NCI-H1417 treated with DMSO at 0.1 percent for 48 hours (cell line): ENCODE measurements at places on chromosomes 6 and 20.

- peak; percentile 2 for DNase-seq
These were observed 542.0 kb upstream of the RNF217 start for GRCh38 chr6:124420116-124420840.

DNA sequence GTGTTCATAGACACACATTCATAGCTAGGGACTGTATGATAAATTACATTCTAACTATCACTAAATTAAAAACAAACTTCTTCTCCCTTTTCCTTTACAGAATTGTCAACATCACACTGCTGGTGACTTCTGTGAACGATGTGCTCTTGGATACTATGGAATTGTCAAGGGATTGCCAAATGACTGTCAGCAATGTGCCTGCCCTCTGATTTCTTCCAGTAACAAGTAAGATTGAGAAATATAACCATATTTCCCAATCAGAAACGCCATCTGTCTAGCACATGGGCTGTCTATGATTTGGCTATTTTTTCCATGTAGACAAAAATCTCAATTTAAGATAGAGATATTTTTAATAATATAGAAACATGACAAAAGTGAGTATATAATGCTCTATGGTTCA is 367.7 kb downstream of the ARHGAP18 start:
- DNase-seq, result no peak

DNA sequence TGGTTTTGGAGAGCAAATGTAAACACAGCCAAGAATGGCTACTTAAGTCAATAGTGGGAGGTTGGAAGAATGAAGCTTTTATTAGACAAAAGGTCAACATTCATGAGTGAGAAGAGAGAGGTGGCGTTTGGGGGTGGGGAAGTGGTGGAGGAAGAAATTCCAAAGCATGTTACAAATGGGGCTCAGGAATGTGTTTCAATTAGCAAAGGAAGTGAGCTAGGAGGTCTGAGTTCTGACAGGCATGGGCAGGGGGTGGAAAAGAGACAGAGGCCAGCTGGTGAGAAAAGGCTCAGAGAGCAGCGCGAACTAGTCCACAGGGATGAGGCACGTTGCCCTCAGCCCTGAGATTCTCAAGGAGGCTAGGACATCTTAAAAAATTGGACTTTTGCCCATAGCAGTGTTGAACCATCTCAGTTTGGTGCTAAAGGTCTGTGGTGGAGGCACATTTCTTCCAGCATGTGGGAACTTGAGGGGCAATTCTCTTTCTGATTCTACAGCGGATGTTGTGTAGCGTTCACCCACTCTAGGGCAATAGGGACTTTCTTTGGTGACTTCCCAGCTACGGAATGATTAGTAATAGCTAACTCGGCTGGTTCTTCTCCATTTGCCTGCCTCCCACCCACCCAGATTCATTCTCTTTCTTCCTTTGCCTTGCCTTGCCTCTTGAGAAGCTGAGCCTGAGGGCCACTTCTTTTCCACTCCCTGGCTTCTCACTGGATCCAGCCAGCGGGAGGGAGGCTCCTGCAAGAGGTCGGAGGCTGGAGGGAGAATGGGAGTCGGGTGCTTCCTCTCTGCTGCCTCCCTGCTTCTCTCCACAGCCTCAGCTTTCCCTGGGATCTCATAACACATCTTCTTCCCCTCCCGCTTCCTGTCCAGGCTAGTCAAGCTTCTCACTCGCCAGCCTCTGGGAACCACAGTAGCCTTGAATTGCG is 45.1 kb upstream of the NEDD9 start:
- DNase-seq, result no peak

GRCh38 chr6:10543488-10543887 is 22.3 kb downstream of the GCNT2 start:
- no peak for DNase-seq

GRCh38 chr20:44004306-44004915 is 89.8 kb downstream of the TOX2 start:
- DNase-seq, result no peak

GRCh38 chr6:53033764-53034163 is 31.4 kb upstream of the FBXO9 start:
- no peak for DNase-seq

DNA sequence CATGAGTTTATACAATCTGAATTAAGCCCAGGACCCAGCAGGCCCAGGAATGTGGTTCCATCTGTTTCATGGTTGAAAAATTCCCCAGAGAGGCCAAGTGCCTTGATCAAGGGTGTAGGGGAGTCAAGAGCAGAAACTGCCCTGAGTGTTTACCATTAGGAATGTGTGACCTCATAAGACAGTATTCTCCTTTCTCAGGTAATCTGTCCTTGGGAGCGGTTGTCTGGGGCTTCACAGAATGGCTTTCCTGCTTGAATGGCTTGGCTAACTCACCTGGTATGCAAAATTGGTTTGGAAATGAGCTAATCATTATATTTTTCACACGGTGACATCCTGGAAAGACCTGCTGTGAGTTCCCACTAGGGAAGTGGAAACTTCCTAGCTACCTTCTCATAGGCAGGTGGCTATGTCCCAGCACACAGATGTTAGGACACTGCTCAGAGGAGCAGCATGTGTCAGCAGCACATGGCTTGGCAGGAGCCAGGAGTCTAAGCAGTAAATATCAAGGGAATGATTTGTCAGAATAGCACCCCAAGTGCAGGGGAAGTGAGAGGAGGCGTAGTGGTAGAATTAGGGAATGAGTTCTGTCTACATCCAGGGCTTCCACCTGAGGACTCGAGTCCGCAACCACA is 17.7 kb downstream of the CLIC5 start:
- DNase-seq, result no peak

- DNase-seq, result no peak
These were observed 156.7 kb downstream of the LPA start for GRCh38 chr6:160507420-160507819.

DNA sequence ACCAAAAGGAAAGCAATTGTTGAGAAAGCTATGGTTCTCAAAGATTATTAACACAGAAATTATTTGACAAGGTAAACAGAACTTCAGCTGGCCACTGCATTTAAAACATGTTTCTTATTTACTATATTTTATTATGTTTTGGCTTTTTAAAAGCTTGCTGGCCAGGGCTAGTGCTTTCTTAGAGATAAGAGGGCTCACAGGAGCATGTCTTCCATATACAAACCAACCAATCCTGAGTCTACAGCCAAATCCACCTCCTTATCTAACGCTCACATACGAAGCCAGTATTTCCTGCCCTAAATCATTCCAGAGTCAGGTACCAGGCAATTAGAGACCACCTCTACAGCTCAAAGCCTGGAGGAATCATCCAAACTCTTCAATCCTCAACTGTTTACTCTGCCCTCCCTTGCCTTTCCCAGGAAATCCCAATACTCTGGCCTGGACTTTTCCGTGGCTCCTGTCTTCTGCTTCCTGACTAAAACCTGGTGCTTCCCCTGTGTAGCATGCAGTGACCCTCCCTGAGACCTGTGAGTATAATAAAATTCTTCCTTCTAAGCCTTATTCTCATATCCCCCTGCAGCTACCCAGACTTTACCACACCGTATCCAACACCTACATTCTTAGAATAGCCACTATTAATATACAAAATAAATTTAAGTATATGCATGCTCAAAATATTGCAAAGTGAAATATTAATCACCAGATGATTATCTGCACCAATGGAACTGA is 33.2 kb downstream of the RANBP9 start:
- DNase-seq, result no peak

GRCh38 chr6:14919038-14919670 is 326.7 kb upstream of the JARID2 start:
- DNase-seq, result no peak

DNA sequence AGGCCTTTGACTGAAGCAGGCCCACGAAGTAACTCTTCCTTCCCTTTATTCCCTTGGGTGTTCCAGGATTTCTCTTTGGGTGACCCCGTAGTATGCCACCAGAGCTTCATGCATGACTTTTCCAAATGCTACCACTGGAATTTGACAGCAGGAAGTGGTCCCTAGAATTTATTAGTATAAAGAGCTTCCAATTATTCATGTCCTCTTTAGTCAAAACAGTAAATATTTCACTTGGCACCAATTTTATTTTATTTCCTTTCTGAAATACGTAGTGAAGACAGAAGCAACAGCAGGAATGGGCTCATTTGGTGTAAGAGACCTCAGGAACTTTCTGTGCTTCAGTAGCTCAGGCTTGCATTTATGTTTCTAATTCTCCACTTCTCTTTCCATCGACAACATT is 151.3 kb downstream of the LCA5 start:
- DNase-seq, result no peak

DNA sequence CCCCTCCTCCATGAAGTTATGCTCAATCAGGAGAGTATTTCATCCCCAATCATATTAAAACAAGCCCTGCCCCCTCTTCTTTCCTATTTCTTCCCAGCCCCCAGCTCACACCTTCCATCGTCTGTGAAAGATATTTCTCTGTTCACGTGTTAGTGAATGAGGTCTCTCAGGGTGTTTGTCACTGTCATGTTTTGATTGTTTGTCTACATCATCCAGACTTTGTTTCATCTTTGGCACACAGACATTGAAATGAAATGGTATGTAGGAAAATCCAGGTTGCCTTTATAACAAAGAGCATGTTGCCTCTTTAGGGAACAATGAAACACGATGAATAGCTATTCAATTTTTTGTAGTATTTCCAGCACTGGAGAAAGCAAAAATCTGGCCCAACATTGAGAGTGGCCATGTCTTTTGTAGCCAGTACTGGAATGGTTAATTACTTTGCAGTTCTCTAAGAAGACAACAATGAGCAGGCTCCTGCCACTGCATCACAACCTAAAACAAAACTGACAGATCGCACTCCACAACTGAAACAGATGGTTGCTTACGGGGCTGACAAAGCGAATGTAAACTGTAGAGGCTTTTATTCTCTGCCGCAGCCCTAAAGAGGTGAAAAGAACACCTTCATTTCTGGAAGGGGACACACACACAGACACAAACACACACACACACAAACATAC is 543.6 kb upstream of the CITED2 start:
- no peak for DNase-seq

- no peak for DNase-seq
These were observed 29.1 kb upstream of the PKIG start for GRCh38 chr20:44552950-44553908.

GRCh38 chr20:64105846-64106434 is 1.4 kb downstream of the NPBWR2 start:
- no peak for DNase-seq

- DNase-seq, result no peak
These were observed 96.9 kb downstream of the FAM120B start for GRCh38 chr6:170403451-170403850.

- no peak for DNase-seq
These were observed 57.3 kb upstream of the CST7 start for GRCh38 chr20:24891546-24892393.

- no peak for DNase-seq
These were observed 109.8 kb downstream of the RPP40 start for GRCh38 chr6:4894049-4894448.

GRCh38 chr20:45342855-45343531 is 5.2 kb downstream of the SDC4 start:
- no peak for DNase-seq

DNA sequence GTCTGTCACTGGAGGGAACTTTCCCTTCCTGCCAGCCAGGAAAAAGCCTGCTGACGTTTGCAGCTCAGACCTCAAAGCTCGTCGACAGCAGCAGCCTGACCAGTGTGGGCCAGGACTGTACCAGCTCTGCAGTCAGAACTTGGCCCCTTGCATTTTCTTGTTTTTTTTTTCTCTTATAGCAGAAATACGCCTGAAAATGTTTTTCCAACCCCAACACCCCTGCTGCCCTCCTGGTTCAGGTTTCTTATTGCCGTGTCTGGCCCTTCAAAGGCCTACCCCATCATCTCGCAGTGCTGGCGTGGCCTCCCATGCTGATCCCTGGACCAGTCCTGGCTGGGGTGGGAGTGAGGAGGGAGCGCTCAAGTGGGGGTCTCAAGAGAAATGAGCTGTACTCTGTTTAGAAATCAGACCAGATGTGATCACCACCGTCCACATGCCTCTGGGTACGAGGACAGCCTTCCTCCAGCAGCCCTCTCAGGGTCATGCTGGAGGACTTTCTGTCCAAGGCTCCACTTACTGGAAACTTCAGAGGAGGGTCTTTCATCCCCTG is 169.0 kb downstream of the FOXC1 start:
- no peak for DNase-seq

DNA sequence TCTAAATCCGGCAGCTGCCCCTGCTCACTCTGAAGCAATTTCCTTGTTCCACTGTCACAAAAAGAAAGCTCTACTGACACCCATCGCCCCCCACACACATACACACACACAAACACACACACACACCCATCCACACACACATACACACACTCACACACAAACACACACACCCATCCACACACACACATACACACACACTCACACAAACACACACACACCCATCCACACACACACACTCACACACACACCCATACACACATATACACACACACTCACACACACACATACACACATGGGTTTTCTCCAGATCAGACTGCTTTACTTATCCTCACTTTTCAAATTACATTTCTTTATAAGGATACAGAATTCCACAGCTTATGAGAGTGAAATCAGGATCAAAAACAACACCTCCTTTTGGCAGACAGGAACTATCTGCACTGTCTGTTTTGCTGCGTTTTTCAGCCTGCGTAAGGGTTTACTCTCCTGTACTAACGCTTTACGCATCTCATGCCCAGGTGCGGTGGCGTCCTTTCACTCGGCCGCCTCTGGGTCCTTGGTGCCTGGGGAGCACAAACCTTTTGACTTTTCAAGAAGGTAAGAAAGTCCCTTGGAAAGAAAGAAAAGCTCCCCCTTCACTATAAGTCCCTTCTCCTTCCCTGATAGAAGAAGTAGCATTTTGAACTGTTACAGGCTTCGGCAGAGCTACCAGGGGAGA is 8.0 kb downstream of the DACT2 start:
- DNase-seq, result no peak

DNA sequence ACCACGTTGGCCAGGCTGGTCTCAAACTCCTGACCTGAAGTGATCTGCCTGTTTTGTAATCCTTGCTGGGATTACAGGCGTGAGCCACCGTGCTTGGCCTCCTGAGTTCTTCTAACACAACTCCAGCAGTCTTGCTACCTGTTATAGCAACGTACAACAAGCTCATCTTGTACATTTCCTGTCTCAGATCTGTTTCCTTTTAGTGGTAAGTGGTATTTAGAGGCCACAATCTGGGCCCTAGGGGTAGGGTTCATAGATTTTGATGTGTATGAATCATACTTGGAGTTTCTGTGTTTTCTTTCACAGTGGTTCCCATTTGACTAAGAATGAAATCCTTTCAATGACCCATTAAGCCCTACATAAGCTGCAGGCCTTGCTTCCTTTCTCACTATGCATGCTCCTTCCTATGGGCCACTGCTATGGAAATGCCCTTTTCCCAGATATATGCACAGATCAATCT is 27.1 kb upstream of the SYNCRIP start:
- no peak for DNase-seq
